ENCODE measurements at places on chromosomes 3 and 15.

DNA sequence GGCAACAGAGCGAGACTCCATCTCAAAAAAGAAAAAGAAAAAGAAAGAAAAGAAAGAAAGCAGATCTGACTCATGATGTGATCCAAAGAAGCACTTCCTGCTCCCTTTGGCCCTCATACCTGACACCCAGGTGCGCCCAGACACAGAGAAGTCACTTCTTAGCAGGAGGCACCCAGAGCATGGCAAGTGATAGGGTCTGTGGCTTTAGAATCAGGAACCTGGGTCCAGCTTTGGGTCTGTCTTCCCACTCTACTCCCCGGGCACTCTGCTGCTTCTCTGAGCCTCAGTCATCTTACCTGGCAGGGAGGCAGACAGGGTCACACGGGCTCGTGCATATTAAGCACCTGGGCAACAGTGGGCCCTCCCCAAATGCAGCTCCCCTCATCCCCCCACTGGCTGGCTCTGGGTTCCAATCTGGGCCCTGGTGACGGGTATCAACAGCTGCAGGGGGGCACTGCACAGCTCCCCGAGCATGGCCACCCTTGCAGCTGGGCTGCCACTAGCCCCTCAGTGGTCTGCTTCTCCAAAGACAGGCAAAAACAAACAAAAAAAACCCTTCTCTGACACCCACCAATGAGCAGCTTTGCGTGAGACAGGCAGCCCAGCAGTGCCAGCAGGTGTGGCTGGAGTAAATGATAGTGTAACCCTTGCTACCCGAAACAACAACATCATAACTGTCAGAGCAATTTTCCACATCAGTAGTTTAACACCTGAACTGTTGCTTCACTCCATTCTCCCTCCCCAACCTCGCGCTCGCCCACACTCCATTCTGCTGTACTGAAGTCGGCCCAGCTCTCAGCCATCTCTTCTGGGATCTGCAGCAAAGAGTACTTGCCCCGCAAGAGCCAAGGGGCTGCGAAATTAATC is 99.8 kb downstream of the MEGF11 start:
- DNase-seq, result no peak

DNA sequence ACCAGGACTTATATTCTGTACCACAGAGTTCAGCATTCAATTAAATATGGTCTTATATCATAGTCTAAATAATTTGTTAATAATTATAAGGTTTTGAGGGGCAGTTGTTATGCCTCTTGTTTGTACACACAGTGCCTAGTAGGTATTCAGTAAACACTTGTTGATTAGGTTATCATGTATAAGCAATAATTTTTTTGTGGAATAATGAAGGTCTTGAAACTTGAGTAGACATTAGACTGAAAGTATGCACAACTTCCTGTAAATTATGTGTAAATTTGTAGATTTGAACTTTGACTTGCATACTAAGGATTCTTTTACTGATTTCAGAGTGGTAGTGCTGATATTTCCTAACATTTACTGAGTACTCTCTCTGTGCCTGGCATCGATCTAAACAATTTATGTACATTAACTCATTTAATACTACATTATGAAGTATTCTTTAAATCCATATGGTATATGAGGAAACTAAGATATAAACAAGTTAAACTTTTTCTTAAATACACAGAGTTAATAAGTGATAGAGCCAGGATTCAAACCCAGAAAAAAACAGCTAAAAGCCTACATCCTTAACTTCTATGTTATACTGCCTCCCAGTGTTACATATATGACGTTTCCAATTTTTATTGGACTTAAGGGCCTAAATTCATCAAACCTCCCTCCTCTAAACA is 65.1 kb downstream of the GLCE start:
- peak; percentile 2 for DNase-seq

DNA sequence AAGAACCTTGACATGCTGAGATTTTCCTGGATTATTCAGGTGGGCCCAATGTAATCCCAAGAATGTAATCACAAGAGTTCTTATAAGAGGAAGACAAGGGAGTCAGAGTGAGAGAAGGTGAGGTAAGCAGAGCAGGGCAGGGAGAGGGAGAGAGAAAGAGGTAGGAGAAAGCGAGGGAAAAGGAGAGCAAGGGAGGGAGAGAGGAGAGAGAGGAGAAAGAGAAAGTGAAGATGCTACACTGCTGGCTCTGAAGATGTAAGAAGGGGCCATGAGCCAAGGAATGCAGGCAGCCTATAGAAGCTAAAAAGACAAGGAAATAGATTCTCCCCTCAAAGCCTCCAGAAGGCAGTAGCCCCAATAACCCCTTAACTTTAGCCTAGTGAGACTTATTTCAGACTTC is 28.7 kb upstream of the FAM98B start:
- DNase-seq, result no peak

DNA sequence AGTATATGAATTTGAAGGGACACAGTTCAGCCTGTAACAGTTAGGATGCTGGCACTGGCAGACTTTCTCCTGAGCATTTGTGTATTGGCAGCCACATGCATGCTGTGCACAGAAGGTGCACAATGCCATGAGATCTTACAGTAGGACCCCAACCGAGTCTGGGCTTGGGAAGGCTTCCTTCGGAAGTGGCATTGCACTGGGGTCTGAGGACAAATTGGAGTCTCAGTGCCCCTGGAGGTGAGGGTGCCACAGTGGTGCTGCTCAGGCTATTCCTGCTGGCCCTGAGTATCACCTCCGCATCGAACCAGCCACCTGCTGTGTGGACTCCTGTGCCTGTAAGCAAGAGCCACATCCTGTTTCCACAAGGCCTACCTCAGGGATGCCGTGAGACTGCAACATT is 99.5 kb downstream of the DNAJB8 start:
- no peak for DNase-seq
